ENCODE measurements at places on chromosomes 5 and 9.

GRCh38 chr9:137222190-137223077 lies at the start of gene RNF208:
TSS of gene RNF208 (minus strand) at chr9:137222240. CDS start at chr9:137221212, 1,028 bp downstream.
- DNase-seq: no peak

DNA sequence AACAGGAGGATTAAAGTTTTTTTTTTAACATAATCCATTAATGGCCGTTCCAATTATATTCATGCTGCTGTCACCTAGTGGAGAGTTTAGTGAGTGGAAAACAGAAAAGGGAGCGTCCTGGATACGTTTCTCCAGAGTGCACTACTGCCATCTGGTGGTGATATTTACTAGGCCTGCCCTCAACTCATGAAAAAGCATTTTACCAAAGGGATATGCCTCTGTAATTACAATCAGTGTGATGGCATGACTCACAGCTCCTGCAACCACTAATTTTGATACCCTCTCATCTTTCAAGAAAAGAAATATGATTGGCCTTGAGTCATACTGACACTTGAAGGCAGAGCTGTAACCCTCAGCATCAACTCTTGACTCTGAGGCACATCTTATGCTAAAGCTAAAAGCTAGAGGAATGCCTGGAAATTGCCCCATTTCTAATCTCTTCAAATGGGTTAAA lies 20.1 kb downstream of the MINAR2 start:
- peak; percentile 84 for DNase-seq

- no peak for DNase-seq
Observed at GRCh38 chr9:74493512-74493911, 3.6 kb upstream of the RORB start.

- no peak for DNase-seq
Observed at GRCh38 chr9:91157883-91158282, 203.8 kb downstream of the AUH start.
